ENCODE measurements at places on chromosomes 13 and 19.

DNA sequence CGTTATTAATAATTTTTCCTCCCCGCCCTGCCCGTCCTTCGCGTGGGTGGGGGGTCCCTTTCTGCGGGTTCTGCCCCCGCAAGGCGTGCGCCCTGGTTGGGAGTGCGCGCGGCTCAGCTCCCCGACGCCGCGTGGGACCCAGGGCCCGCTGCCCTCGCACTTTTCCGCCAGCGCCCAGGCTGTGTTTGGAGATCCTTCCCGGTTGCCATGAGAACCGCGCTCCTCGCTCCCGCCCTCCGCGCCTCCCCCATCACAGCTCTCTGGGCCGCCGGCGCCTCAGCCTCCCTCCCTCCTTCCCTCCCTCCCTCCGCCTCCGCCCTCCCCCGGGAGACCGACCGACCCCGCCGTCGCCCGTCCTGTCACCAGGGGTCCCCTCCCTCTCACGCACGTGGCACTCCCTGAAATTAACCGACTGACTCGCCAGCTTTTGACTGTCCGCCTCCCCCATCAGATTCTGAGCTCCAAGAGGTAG lies 2.4 kb upstream of the SSBP4 start:
- DNase-seq = no peak

DNA sequence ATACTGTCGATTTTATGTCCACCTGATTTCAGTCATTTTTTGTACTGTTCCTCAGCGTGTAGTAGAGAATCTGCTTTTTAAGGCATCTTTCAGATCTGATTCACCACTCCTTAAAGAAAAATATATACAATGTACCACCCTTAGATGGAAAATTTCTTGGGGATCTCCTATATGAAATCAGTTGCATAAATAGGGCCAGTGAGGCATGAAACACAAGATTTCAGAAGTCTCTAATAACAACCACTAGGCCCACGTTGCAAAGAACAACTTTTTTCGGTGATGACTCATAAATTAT lies 1.4 kb downstream of the USP12 start:
- peak; percentile 36 for DNase-seq

DNA sequence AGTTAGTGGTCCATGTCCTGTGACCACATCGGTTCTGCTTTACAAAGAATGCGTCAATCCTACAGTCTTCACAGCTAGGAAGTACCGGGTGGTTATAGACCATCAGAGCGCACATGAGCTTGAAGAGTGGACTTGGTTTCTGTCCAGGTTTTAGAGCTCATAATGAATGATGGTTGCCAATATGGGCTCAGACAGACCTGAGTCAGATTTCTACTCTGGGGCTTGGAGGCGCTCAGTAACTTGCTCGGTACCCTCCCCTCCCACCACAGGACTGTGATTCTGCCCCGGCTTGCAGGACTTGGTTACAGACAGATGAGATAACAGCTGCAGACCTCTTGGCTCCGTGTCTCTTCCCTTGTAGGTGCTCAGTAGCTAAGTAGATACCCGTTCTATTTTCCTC lies 284.7 kb downstream of the TSHZ3 start:
- DNase-seq = no peak

DNA sequence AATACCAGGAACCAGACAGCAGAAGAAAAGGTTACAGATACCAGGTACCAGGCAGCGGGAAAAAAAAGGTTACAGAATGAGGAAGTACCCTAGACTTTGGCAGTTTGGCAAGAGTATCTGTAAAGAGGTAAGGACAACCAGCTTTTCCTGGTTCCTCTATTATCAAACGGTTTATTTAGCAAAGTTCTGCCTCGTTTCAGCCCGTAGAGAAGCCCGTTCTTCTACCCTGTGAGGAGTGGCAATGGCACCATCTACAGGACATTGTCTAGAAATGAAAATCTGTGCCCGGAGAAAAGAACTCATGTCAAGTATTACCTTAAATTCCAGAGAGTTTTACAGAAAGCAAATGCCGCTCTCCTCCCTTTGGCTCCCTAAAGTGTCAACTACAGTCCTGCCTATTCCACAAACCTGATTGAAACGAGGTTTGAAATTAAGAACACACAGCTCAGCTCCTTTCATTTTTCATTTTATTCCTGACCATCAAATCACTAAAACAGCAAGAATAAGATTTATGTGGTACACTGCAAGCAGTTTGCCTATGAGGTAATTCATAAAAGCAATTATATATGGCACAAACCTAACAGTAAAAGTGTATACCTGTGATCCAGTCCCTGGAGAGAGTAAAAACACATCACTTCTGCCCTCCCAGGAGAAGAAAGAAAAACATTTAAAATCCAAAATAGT lies 226.3 kb downstream of the SLC7A1 start:
- no peak for DNase-seq

GRCh38 chr13:77904031-77904430 lies 14.6 kb downstream of the EDNRB start:
- no peak for DNase-seq

DNA sequence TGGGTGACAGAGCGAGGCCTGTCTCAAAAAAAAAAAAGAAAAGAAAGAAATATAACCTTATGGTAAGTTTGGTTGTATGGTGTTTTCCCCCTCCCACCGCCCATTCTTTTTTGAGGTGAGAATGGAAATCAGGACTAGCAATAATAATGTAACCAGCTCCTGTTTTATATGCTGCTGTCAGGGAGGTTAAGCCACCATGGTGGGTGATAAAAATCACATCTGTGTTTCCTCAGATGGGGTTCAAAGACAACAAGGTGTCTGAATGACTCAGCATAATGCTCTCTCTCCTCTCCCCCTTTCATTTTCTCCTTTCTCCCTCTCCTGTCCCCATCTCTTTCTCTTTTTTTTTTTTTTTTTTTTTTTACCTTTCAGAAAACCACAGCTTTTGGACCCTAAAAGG lies 28.3 kb upstream of the GARRE1 start:
- DNase-seq = no peak

- DNase-seq = peak; percentile 18
Measured at GRCh38 chr13:46341112-46341711, 45.8 kb downstream of the RUBCNL start.

DNA sequence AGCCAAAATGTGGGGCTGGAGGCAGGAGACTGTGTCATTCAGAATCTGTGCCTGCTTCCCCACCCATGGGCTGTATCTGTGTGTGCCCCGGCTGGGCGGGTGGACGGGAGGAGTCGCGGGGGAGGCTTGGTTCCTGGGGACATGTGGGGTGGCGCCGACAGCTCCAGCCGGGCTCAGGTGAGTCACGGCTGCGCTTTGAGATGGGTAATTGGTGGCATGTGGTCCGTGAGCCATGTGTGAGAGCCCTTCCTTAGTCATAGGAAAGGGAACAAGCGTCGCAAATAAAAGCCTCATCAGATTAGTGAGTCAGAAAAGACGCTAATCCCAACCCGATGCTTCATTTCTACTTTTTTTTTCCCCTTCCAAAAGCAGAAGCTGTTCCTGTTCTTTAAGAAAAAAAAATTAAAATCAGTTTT lies 118.6 kb upstream of the ZNF536 start:
- DNase-seq = no peak

GRCh38 chr13:19596086-19596485 lies 34.8 kb upstream of the TPTE2 start:
- no peak for DNase-seq

GRCh38 chr19:850221-850978 lies 1.7 kb upstream of the ELANE start:
- DNase-seq = peak; percentile 73

GRCh38 chr13:99191336-99191899 lies 9.2 kb upstream of the UBAC2 start:
- DNase-seq = no peak

- no peak for DNase-seq
Measured at GRCh38 chr19:4415352-4415751, 12.9 kb downstream of the CHAF1A start.

DNA sequence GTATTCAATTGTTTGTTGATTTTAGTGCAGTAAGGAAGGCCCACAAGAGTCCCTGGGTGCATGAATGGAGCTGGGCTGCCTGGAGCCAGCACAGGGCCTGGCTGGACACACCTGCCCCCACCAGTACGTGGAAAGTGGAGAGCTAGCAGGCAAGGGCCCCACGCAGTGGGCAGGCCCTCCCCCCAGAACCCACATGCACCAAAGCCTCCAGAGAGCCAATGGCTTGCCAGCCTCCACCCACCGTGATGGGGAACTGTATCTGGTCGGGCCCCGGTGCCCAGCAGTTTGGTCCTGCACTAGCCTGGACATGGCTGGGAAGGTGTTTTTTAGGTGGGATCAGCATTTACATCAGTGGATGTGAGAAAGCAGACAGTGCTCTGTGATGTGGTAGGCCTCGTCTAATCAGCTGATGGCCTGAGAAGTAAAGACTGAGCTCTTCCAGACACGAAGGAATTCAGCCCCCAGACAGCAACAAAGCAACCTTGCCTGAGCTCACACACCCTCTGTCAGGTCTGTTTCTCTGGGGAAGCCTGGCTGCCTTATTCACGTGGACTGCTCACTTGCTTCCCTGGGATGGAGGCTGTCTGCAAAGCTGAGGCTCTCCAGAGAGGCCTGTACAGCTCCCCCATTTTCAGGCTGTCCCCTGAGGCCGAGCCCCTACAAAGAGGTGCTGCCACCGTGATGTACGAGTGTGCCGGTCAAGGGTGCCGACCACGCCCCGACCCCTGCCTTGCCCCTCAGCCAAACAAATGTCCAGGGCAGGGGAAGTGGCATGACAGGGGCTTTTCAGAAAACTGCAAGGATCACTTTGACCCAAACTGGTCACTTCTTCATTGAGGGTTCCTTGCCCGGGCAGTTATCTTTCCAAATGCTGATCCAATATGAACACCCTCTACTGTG lies 27.5 kb downstream of the RAB20 start:
- DNase-seq = no peak

DNA sequence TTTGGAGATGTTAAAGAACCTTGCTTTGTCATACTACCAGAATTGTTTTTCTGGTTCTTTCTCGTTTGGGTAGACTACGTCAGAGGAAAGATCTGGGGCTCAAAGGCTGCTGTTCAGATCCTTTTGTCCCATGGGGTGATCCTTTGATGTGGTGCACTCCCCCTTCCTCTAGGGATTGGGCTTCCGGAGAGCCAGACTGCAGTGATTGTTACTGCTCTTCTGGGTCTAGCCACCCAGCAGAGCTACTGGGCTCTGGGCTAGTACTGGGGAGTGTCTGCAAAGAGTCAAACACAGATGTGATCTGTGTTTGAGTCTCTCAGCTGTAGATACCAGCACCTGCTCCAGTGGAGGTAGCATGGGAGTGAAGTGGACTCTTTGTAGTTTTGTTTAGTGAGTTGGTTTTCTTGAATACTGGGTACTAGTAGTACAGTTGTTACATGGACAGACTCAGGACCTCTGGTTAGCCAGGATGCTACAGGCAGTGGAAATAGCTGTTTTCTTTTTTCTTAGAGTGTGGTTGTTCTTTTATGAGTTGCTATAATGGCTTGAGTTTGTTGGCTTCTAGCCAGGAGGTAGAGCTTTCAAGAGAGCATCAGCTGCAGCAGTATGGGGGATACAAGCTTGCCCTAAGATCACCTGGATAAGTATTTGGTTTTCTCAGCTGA lies 34.4 kb downstream of the DNAJC15 start:
- no peak for DNase-seq

DNA sequence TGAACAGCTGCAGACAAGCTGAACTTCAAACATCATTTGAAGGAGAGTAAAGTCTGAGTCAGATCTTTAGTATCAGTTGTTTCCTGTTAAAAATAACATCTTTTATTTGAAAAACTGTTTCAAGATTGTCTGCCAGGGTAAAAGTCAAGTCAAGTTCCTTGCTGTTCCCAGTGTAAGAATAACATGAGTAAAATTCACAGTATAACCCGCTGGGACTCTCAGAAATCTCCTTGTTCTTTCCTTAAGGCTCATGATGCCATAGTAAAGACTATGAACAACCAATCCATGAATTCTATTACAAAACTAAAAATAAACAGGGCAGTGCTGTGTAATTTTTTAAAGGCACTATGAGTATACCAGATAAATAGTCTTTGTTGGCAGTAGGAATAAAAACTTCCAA lies 112.9 kb downstream of the IRS2 start:
- no peak for DNase-seq

- DNase-seq = no peak
Measured at GRCh38 chr13:25302121-25302520, 696 bp downstream of the NUP58 start.

DNA sequence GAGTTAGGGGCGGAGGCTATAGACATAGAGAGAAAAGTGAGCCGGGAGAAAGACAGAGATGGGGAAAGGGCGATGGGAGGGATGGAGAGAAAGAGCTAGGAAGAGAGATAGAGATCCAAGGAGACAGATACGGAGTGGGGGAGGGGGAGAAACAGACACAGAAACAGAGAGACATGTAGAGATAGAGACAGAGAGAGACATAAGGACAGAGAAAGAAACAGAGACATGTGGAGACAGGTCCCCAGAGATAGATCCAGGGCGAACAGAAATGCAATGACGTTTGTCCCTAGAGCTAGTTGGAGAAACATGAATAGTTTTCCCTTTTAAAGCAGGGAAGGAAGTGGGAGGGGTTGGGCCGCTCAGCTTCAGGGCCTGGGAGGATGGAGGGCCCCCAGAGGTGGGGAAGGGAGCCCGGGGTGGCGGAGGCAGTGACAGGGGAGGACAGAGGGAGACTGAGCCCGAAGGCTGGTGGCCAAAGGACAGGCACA lies 4.6 kb downstream of the PPP1R14A start:
- no peak for DNase-seq

DNA sequence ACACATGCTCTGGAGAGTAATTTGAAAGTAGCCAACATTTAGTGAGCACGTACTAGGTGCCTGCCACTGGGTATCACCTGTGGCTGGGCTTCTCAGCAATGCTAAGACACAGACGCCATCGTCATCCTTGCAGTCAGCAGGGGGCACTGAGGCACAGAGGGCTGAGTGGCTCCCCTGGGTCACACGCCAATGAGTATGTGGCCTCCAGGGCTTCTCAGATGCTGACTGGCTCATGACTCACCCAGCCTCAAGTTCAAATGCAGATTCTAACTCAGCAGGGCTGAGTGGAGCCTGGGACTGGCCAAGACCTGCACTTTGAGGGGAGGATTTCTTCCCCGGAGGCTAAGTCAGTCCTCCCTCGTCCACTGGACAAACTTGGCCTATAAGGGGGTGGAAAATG lies 115.1 kb upstream of the CACNA1A start:
- DNase-seq = peak; percentile 73

DNA sequence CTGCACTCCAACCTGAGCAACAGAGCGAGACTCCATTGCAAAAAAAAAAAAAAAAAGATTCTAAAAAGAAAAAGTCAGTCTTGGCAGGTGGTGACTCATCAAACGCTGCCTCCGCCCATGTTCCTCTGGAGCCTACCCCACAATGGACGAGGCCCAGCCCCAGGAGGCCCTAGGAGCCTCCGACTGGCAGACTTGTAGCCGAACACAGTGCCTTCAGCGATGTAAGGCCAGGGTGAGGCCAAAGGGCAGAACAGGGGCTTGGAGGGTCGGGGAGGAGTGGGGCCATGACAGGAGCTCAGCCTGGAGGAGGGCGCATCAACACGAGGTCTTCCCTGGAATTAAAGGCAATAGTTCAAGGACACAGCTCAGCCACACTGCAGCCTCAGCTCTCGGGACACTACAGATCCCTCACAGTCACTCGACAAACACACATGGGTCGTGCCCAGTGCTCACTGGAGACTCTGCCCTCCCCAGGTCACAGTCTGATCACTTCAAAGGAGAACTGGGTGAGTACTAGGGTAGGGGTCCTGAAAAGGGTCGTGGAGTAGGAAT lies 5.1 kb downstream of the USE1 start:
- DNase-seq = peak; percentile 24

- DNase-seq = no peak
Measured at GRCh38 chr13:111893607-111894443, 173.1 kb upstream of the SOX1 start.
